Neuronal stem cell (in vitro differentiated cells): ENCODE measurements at places on chromosomes 3 and 15.

DNA sequence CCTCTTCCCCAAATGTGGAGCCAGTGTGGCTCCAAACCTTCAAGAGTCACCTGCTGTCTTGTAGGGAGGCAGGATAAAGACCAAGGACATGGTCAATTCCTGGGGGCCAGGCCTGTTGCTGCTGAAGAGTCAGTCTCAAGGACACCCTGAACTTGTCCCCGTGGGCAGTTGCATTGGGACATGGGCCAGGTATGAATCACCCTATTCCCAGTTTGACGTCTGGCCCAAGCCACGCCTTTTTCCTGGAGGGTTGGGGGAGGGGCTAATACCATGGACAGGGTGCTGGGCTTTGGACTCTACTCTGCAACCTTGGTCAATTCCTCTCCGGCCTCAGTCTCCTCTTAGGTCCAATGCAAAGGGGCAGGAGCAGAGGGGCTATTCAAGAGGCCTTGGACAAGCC, 10.4 kb downstream of the ATP2B2 start:
- DNase-seq: no peak

DNA sequence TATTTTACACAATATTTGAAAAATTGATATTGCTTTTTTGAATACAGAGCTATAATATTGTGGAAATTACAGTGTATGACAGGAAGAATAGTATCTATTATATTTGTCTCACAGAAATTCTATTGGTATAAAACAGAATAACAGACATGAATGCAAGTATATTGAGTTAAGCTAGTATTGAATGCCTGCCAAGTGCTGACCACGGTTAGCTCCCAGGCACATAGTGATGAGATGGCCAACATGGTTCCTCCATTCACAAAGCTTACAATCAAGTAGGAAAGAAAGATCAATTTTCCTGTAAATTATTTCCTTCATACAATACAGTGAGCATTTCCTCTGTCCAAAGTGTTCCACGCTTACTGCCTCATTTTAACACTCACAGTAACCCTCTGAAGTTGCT, 67.6 kb downstream of the TP63 start:
- no peak for DNase-seq

- no peak for DNase-seq
Measured at GRCh38 chr3:47871389-47871788, 68.5 kb downstream of the DHX30 start.

GRCh38 chr15:91891788-91892345, 38.4 kb downstream of the SLCO3A1 start:
- no peak for DNase-seq

DNA sequence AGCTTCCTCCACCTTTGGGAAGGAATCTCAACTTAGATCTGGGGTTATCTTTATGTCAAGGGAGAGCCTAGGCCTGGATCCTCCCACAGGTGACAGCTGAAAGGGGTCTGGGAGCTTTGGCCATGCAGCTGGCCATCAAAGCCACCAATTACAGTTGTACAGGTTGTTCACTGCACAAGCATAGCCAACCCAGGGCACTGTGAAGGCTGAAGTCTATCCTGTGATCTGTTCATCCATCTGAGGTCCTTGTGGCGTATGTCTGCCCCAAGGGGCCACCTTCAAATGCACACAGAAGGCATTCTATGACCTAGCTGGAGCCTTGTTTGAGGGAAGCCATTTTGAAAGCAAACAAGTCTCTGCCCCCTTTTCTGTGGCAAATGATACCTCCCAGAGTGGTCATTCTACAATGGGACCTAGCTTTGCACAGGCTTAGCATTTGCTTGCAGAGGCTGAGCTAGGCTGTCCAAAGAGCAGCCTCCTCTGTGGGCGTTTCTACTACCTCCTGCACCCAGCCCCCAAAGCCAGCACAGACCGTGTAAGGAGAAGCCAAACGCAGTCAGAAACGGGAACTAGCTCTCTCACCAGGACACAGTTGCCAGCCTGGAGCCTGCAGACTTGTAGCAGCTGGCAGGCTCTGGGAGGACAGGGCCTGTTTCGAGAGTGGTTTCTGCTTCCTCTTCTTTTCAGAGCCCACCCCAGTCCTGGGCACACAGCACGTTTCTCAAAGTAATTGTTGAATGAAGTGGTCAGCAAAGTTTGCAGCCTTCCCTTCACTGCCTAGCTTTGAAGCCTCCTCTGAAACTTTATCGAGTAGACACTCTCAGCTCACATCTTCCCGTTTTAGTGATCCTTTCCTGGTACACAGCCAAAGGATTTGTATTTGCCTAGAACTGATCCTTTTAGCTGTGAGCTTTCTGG, 157.3 kb upstream of the SMAD3 start:
- DNase-seq: no peak

- DNase-seq: no peak
Measured at GRCh38 chr3:66139415-66139814, 81.4 kb upstream of the SLC25A26 start.

DNA sequence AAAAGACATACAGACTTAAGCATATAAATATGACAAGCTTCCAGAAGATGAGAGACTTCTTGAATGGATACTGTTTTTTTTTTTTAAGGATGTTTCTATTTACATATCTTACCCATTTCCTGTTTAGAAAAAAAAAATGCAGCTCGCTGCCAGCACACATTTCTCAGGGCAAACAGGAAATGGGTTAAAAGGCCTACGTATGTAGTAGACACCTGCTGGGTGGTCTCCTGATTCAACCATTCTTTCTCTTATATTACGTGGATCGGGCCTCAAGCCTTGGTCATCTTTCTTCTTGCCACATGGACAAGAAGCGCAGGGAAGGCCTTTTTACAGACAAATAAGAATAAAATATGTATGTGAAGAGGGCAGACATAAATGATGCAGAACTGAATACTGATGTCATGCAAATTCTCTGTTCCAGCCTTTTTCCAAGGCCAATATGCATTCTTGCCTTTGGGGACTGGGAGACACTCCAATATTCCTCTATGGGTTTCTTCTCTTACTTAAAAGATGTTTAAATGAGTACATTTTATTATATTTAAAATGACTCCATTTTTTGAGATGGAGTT, 35.0 kb upstream of the TJP1 start:
- no peak for DNase-seq

- peak; percentile 29 for DNase-seq
Measured at GRCh38 chr15:92000709-92001108, 147.2 kb downstream of the SLCO3A1 start.

DNA sequence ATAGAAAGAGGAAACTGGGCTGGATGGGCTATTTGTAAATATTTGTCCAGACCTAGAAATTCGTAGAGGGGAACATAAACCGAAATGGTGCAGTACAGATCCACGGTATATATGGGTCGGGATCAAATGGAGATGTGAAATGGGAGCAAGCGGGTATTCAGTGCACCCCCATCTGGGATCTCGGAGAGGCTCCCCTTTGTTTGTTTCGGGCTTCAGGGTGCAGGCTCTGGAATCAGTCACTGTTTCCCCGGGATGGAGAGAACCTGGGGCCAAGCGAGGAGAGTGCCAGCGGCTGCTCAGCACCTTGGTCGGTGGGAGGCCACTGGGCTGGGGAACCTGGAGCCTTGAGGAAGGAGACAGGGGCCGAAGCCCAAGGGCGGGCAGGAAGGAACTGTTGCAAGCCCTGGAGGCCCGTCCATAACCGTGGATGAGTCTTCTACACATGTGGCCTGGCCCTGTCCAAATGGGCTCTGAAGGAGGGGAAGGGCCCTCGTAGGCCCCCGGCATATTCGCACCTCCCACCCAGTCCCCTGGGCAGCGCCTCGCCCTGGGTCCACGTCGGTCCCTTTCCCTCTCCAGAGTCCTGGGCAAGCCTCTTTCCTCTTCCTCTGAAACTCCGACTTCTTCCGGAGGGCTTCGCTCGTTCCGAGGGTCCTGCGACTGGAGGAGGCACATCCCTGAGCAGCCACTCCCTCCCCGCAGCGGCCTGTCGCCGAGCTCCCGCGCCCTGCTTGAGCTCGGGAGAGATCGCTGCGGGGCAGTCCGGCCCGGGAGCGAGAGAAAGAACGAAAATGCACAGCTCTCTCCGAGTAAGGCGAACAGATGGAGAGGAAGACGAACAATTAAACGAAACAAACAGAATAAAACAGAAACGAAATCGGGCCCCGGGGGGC, 3.0 kb downstream of the ISL2 start:
- DNase-seq: peak; percentile 57

- DNase-seq: no peak
Measured at GRCh38 chr3:42014921-42015533, 53.1 kb upstream of the ULK4 start.

DNA sequence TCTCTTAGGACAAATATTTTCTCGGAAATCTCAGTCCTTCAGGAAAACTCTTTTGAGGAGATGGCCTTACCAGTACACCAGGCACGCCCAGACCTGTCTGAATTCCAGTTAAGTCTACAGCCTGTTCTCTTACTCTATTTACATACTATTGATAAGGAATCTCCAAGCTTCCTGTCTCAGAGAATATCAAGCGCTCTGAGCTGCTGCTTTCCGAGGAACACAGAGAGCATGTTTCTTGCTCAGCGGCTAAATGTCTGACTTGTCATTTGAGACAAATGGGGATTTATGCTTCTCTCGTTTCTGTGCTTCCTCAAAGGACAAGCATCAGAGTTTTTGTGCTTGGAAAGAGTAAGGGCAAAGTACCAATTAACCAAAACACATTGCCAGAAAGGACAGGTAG, 112.4 kb upstream of the CCDC54 start:
- DNase-seq: no peak

- DNase-seq: no peak
Measured at GRCh38 chr15:45454814-45455213, 67.7 kb downstream of the SLC30A4 start.

- DNase-seq: no peak
Measured at GRCh38 chr15:33844186-33844585, 124.1 kb upstream of the CHRM5 start.

GRCh38 chr15:70146162-70146561, 48.4 kb upstream of the TLE3 start:
- DNase-seq: no peak

DNA sequence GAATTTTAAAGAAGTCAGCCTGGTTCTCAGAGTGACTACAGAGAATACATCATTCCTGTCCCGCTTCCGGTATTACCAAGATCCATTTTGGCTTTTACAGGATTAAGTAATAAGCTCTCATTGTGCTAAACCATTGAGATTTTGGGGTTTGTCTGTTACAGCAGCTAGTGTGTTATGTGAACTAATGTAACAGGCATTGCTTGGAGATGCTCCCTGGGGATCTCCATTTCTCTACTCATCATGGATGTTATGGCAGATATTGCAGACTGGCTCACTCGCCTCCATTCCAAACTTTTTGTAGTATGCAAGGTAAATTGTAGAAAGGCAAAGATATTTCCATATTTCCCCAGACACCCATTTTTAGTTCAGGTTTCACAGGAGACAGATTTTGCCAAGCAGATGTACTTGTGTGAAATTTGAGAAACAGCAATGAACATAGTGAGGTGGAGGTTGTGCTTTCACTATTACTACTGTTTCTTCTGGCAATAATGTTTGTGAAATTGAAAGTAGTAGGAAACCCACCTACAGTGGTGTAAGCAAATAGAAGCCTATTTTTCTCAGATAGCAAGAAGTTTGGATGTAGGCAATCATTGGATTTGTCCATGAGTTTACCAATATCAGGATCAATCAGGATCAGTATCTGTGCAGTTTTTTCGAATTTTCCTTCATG, 177.1 kb upstream of the GALNT15 start:
- no peak for DNase-seq

- DNase-seq: no peak
Measured at GRCh38 chr3:88779482-88779881, 327.9 kb upstream of the EPHA3 start.

DNA sequence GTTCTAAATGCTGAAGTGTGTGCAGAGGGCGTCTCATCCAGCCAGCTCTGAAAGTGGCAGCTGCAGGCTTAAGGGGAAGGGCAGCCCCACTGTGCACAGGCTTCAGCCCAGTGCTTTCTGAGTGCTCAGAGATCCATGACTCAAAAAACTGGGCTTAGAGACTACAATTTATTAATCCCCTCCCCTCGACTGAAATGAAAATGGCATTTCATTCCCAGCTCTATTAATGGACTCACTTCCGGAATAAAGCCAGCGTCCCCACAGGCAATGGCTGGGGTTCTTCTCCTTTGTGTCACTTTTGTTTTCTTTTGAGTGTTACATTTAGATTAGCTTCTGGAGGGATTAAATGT, 55.5 kb upstream of the PLXNA1 start:
- DNase-seq: no peak

DNA sequence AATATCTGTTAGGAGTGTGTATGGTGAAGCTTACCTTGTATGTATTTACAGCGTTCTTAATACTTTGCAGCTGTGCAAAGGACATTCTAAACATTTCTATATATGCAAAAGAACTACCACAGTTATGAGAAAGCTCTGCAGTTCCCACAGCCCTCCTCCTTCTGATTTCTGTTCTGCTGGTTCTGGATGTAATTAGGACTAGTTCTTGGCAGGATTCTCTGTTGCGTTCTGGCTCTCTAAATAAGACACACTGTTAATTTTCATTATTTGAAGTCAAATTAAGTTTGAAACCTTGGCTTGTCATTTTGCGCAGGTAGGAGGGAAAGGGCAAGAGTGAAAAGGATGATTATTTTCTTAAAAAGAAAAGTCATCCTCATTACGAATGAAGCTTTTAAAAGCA, 76.4 kb downstream of the FNDC3B start:
- no peak for DNase-seq

- no peak for DNase-seq
Measured at GRCh38 chr3:119436977-119437376, 26.4 kb downstream of the TMEM39A start.

DNA sequence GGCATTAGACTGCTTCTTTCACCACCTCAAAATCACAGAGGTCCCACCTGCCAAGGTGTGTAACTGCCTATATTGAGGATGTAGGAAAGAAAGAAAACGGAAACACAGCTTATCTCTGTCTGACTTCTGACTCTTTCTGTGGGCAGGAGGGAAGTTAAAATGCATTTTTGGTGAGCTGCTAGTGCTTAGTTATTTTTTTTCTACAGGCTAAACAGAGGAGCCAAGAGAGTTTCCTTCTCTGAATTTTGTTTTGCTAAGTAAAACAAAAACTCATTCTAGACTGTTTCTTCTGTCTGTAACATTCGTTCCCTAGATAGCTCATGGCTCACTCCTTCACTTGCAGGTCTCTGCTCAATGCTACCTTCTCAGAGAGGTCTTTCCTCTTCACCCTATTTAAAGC, 18.8 kb upstream of the AMOTL2 start:
- no peak for DNase-seq

DNA sequence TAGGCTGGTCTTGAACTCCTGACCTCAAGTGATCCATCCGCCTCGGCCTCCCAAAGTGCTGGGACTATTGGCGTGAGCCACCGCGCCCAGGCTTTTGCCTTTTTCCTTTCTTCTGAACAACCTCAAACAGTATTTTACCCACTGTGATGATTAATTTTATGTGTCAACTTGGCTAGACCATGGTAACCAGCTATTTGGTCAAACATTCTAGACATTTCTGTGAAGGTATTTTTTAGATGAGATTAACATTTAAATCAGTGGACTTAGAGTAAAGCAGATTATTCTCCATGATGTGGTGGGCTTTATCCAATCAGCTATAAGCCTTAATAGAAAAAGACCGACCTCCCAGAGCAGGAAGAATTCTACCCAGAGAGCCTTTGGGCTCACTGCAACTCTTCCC, 6.0 kb downstream of the SPATA12 start:
- no peak for DNase-seq

- no peak for DNase-seq
Measured at GRCh38 chr3:22582266-22582665, 620.9 kb upstream of the UBE2E2 start.

GRCh38 chr15:51093839-51094605, 684 bp downstream of the TNFAIP8L3 start:
- DNase-seq: no peak
